ENCODE measurements at places on chromosomes 16 and 17.

- DNase-seq, result no peak
Observed at GRCh38 chr16:63008688-63009087, 972.5 kb upstream of the CDH8 start.

DNA sequence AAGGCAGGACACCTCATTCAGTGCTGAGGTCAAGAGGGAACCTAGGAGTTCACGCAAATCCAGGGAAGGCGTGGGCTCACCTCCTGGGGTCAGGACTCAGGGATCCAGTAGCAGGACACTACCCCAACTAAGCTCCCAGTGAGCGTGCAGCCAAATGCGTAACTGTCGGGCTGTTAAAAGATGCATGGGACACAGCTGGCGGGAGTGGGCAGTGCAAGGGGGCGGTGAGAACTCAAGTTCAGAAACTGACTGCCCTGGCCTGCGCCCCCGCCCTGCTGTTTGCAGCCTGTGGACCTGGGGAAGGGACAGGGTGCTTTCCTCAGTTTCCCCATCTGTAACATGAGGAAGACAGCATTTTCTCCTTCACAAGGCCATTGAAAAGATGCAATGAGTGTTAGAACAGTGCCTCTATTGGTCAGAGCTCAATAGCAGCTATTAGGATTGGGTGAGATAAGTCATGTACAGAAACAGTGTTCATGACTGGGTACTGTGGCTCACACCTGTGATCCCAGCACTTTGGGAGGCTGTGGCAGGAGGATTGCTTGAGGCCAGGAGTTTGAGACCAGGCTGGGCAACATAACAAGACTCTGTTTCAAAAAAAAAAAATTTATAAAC lies 20.2 kb downstream of the CDIPT start:
- no peak for DNase-seq

GRCh38 chr17:31888124-31888523 lies 13.4 kb downstream of the UTP6 start:
- DNase-seq, result no peak

- no peak for DNase-seq
Observed at GRCh38 chr16:55700961-55701360, 45.2 kb downstream of the SLC6A2 start.

GRCh38 chr17:53426505-53426904 lies 396.2 kb upstream of the KIF2B start:
- no peak for DNase-seq

- no peak for DNase-seq
Observed at GRCh38 chr17:51722994-51723393, 435.5 kb downstream of the CA10 start.

DNA sequence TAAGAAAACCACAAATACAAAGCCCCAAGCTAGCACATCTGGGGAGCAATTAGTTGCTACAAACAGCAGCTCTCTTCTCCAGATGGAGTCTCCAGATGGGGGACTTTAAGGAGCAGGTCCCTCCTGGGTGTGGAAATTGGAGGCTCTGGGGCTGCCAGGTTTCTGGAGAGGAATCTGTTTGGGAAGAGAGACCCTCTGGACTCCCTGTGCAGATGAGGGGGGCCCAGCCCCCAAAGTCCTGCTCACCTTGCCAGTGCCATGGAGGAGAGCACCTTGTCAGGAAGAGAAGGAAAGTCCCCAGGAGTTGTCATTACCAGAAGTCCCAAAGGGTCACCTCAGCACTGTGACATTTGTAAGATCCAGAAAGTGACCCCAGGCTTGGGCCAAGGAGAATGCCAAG lies 14.8 kb downstream of the TEKT5 start:
- no peak for DNase-seq

GRCh38 chr17:20970329-20970728 lies 72.5 kb downstream of the USP22 start:
- DNase-seq, result no peak

DNA sequence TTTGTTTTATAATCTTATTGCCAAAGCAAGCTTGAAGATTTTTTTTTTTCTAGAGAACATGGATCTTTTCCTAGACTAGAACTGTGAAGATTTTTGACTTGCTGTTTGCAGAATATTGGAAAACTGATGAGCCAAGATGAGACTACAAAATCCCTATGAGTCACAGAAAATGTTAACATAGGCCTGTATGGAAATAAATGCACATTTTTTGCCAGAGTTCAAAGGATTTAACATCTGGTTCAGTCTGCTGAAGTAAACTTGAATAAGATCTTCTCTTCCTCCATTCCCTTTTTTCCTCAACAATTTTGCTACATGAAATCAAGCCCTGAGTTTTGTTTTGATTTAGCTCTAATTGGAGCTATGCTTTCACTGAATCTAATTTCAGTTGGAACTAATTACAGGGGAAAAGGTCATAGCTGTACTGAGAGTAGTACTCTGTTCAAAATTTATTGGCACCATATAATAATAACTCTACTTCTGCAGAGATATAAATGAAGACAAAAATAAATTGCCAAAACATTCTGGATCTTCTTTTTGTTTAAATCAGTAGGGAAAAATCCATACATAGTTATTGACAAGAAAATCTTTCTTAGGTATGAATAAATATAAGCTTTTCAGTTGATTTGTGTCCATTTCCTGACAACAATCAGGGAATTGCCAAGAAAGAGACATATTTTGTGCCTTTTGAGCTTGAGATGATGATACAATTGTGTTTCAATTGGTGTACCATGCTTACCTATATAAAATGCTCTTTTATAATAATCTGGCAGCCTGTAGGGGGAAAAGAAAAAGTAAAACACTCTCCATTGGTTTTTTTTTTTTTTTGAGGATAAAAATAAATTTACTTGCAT lies 387.5 kb upstream of the GOT2 start:
- DNase-seq, result no peak

Measured in fibroblast of the conjunctiva (primary cell).